Urinary bladder (tissue), 4 donors: ENCODE measurements at places on chromosomes 6 and 20. TPM values are rescaled to one million over a fixed set of nuclear protein-coding genes. Genes with fewer than 3 reads are reported as not detected.

DNA sequence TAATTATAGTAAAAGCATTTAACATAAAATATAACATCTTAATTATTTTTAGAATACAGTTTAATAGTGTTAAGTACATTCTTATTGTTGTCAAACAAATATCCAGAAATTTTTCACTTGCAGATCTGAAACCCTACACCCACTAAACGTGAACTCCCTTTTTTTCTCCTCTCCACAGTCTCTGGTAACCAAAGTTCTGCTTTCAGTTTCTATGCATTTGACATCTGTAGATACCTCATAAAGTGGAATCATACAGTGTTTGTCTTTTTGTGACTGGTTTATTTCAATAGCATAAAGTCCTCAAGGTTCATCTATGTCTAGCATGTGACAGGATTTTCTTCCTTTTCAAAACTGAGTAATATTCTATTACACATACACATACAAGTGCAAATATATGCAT, 286.3 kb downstream of the BTBD3 start:
- DNase-seq: no peak

- DNase-seq: no peak
Measured at GRCh38 chr20:57568088-57568896, 7.4 kb downstream of the PCK1 start.

DNA sequence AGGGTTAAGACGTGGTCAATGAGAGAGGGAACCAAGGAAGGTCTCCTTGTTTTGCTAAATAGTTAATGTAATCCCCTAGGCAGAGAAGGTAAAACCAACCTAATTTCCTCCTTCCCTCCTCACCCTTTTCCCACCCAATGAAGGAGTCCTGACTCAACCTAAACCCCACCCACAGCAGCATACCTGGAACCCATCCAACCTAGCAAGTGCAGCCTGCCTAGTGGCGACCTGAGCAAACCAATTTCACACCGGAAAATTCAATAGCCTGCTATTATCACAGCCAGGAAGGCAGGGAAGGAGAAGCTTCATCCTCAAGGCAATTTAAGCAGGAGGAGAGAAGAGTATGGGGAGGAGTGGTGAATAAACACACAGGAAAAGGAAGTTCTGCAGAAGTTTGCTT, 46.9 kb downstream of the OSTM1 start:
- DNase-seq: no peak

GRCh38 chr6:127877231-127877630, 23.6 kb downstream of the THEMIS start:
- no peak for DNase-seq

DNA sequence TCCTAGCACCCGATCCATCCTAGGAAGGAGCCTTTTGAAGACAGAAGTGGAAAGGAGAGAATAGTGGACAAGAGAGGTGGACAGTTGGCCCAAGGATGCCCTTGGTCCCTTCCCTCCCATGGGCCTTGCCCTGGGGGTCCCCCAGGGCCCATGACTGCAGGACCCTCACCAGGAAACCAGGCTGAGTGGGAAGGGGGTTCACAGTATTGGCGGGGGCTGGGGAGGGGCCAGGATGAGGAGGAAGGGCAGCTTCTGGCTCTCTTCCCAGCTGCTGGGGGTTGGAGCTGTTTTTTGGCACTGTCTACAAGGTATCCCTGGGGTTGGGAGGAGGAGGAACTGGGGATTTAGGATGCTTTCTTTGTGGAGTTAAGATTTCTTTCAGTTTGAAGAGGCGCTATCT, 4.0 kb upstream of the DSN1 start:
- DNase-seq: no peak

DNA sequence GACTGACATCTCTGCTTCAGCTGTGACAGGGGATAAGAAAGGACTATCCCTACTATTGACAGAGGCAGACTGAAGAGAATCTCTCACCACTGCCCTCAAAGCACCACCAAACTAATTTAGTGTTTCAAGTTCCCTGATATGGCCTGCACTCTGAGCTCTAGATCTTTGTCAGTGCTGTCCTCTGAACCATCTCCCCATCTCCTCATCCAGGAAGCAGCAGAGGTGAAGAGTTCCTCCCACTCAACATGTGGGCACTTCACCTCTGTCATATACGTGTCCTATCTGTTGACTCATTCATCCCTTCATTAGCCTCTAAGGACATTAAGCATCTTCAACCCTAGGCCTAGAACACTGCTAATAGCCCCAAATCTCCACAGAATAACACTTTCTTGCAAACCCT, 14.1 kb downstream of the FAM210B start:
- DNase-seq: no peak

- DNase-seq: no peak
Measured at GRCh38 chr6:75870389-75870788, 121.3 kb downstream of the MYO6 start.

DNA sequence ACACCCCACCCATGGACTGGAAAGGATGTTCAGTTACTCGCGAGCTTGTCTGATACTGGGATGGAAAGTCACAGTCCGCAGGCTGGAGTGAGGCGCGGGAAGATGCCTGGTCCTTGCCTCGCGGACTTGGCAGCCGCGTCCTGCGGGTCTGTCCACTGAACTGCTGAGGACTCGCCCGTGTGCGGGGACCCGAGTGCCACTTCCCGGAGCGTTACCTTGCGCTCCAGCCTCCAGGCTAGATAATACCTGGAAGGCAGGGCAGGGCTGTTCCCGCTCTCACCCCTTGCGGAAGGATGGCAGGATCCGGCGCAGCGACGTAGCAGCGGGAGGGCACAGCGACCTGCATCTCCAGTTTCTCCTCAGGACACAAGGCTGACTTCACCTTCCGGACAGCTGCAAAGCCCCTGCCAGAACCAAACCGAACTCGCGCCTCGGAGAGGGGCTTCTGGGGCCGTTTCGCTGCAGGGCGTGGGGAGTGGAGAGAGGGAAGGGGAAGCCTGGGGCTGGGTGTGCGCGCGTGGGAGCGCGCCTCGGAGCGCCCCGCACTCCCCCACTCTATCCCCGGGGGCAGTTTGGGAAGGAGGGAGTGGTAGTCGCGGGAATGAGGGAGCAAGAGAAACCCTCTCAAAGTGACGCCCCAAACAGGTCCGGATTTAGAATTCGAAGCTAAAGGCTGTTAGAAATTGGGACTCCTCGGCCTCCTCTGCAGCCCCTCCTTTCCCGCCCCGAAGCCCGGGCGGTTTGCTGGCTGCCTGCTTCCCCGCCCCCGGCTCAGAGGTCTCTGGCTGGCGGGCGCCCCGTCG, at the start of gene KCNQ5:
TSS of gene KCNQ5 (plus strand) at position 774 of the 803 bp plus-strand sequence.
- DNase-seq: no peak

DNA sequence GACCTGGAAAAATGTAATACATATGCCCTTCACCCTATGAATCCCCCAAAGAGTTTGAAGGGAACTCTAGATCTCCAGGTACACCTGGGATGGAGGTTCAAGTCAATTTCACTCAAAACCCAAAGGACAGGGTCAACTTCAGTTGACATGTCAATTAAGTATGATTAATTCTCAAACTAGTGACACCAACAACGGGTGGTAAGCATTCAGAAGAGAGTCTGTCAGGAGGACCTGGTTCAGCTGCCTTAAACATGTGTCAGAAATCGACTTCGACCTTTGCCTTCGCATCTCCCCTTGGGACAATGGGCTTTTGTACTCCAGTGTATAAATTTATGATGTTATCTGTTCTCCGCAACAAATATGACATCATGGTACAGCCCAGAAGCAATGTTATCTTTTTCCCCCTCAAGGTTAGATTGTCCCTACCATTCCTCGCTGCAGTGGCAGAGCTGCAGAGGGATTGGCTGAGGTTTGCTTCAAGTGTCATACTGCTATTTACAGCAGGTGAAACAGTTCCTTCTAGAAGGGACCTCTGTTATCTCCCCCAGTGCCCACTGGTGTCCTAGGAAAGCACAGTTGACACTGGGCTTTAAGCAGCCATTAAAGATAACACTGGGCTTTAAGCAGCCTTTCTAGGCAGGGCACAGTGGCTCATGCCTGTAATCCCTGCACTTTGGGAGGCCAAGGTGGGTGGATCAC, 94.7 kb upstream of the SNX9 start:
- no peak for DNase-seq

- no peak for DNase-seq
Measured at GRCh38 chr6:78966542-78966941, 99.2 kb downstream of the IRAK1BP1 start.

GRCh38 chr6:45653117-45653883, 275.6 kb upstream of the SUPT3H start:
- no peak for DNase-seq

DNA sequence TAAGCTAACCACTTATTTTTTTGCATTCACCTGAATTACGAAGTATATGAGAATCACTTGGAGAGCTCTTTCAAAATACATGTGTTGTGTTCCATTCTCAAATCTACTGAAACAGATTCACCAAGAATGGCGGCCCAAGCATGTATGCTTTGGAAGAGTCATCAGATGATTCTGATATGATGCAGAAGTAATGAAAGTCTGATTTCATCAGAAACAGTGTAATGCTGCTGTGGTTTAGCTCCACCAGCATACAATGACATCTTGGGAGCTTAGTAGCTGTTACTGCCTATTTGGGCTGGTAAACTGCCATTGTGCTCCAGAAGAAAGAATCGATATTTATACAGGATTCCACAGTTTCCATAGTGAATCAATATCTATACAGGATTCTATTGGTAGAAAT, 52.9 kb downstream of the UBR2 start:
- DNase-seq: no peak

GRCh38 chr6:33620856-33621710, at the start of gene ITPR3:
Gene ITPR3 (plus strand): TSS chr6:33621322. CDS start chr6:33621603, 281 bp downstream.
- DNase-seq: no peak

- DNase-seq: no peak
Measured at GRCh38 chr6:4439159-4439558, 303.8 kb upstream of the ECI2 start.

GRCh38 chr6:10595731-10596664, 74.8 kb downstream of the GCNT2 start:
- no peak for DNase-seq

- DNase-seq: no peak
Measured at GRCh38 chr6:166905013-166905412, 51.3 kb downstream of the RNASET2 start.

DNA sequence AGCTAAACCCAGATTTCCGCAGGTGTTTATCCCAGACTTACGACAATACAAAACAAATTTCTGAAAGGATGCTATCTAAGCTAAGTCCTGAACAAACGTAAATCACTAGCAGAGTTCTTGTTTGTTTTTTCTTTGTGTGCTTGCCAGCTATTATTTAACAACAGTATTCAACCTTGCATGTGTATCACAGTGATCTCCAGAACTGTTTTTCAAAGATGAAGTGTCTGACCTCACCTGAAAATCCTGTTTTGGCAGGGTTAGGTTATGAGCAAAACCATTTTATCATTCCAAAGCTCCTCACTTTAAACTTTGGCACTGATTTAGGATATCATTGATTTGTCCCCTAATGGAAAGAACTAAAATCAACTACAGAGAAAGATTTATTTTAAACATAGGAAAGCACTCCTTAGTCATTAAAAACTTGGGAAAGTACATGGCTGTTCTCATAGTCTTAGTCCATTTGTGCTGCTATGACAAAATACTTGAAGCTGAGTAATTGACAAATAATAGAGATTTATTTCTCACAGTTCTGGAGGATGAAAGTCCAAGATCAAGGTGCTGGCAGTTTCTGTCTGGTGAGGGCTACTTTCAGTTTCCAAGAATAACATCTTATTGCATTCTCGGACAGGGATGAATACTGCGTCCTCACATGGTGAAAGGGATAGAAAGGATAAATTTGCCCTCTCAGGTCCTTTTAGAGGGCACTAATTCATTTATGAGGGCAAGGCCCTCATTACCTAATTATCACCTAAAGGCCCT, 20.8 kb upstream of the BMP5 start:
- DNase-seq: no peak

DNA sequence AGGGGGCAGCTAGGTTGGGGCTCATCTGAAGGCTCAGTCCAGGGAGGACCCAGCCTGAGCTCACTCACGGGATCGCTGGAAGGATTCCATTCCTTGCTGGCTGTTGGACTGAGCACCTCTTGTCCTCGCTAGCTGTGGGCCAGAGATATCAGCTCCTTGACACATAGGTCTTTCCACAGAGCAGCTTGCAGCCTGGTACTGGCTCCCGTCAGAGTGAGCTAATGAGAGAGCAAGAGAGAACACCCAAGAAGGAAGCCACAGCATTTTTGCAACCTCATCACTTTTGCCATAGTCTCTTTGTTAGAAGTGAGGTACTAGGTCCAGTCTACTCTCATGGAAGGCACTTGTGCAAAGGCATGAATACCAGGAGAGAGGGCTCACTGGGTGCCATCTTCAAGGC, 179.9 kb downstream of the CDC5L start:
- no peak for DNase-seq

GRCh38 chr6:17962436-17963031, 24.9 kb downstream of the KIF13A start:
- DNase-seq: no peak

- no peak for DNase-seq
Measured at GRCh38 chr6:1911474-1911873, 301.8 kb downstream of the FOXC1 start.

DNA sequence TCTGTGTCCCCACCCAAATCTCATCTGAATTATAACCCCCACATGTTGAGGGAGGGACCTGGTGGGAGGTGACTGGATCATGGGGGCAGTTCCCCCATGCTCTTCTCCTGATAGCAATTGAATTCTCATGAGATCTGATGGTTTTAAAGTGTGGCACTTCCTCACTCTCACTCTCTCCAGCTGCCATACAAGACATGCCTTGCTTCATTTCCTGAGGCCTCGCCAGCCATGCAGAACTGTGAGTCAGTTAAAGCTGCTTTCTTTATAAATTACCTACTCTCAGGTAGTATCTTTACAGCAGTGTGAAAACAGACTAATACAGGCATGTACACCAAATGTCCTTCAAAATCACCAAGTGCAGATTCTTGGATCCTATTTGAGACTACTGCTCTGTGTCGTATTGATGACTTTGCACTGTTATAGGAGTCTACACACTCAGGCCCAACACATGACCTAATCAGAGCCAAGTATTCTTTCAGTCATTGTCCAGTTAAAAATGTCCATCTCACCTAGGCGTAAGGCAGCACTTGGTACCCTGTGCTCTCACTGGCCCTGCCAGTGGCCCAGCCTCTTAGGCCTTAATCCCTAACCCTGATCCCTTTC, 52.8 kb upstream of the UST start:
- no peak for DNase-seq

Gene PCSK2
- 8.0 TPM for polyA plus RNA-seq

Gene FBXO30
- 11.5 TPM for polyA plus RNA-seq

Gene SLC12A5
- polyA plus RNA-seq: 1.5 TPM

Gene NMBR
- polyA plus RNA-seq: 0.15 TPM

Gene OR12D3
- polyA plus RNA-seq: not detected

Gene PLA2G7
- polyA plus RNA-seq: 0.77 TPM

Gene C20orf96
- 6.4 TPM for polyA plus RNA-seq

Gene PI3
- polyA plus RNA-seq: not detected

Gene ZBTB46
- polyA plus RNA-seq: 6.7 TPM

Gene ETV7
- 1.5 TPM for polyA plus RNA-seq

Gene UNC93A
- not detected for polyA plus RNA-seq

Gene LPIN3
- 10.8 TPM for polyA plus RNA-seq

Gene VWA7
- polyA plus RNA-seq: 0.39 TPM

Gene PCK1
- 2.9 TPM for polyA plus RNA-seq

Gene NHSL1
- 1.7 TPM for polyA plus RNA-seq

Gene ALDH8A1
- 0.60 TPM for polyA plus RNA-seq

Gene BICRAL
- polyA plus RNA-seq: 12.3 TPM

Gene EYS
- not detected for polyA plus RNA-seq

Gene PRL
- polyA plus RNA-seq: not detected

Gene TMEM244
- polyA plus RNA-seq: not detected

Gene HS3ST5
- polyA plus RNA-seq: 1.1 TPM

Gene CENPW
- polyA plus RNA-seq: 9.7 TPM

Gene MCHR2
- polyA plus RNA-seq: not detected

Gene PTK7
- polyA plus RNA-seq: 49.6 TPM

Gene RNASET2
- polyA plus RNA-seq: 42.8 TPM

Gene NOX3
- not detected for polyA plus RNA-seq
